ENCODE measurements at places on chromosomes 13 and 19.

- no peak for DNase-seq
These were observed 470.0 kb downstream of the TSHZ3 start for GRCh38 chr19:30879225-30879624.

- DNase-seq, result no peak
These were observed 61.4 kb downstream of the FRY start for GRCh38 chr13:32093006-32093405.

DNA sequence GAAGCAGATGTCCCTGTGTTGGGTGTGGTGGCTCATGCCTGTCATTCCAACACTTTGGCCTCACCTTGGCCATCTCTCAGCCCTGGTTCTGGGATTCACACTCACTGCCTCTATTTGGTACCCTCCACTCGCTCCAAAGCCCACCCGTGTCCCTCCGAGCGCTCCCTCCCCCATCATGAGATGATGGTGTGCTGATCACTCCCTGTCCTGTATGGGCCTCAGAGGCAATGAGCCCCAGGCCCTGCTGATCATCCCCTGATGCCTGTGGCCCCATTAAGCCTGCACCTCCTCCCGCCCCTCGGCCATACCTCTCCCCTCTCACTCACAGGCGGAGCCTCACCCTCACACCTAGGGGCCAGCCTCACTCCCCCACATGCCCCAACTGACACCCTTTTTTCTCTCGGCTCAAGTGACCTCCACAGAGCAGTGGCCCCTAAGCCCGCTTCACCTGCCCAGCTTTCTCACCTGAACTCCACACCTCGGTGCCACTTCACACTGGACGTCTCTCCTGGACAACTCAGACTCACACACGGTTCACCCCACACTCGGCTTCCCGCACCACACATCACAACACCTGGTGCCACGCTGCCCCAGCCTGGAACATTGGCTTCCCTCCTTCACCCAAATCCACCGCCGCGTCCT lies 114.5 kb downstream of the STK24 start:
- no peak for DNase-seq

GRCh38 chr19:42095814-42096230 lies 19.9 kb downstream of the ZNF574 start:
- no peak for DNase-seq

- DNase-seq, result no peak
These were observed 21.0 kb upstream of the DPP9 start for GRCh38 chr19:4744451-4745174.

GRCh38 chr13:88281841-88282240 lies 610.7 kb downstream of the SLITRK5 start:
- no peak for DNase-seq

DNA sequence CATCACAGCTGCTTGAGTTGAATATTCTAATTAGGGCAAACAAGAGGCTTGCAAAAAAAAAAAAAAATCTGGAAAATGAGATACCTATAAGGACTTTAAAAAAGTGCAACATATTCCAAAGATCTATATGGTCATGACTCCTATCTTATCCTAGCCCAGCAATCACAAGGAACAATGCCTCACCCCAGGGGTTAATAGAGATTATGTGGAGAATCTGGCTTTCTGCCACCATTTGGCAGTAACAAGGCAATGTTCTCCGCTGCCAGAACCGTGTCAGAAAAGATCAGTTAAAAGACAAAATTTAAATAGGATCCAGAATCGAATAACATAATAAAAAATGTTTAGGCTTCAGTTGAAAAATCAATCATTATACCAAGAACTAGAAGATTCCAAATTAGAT lies 1643.2 kb upstream of the PRR20A start:
- DNase-seq, result no peak

DNA sequence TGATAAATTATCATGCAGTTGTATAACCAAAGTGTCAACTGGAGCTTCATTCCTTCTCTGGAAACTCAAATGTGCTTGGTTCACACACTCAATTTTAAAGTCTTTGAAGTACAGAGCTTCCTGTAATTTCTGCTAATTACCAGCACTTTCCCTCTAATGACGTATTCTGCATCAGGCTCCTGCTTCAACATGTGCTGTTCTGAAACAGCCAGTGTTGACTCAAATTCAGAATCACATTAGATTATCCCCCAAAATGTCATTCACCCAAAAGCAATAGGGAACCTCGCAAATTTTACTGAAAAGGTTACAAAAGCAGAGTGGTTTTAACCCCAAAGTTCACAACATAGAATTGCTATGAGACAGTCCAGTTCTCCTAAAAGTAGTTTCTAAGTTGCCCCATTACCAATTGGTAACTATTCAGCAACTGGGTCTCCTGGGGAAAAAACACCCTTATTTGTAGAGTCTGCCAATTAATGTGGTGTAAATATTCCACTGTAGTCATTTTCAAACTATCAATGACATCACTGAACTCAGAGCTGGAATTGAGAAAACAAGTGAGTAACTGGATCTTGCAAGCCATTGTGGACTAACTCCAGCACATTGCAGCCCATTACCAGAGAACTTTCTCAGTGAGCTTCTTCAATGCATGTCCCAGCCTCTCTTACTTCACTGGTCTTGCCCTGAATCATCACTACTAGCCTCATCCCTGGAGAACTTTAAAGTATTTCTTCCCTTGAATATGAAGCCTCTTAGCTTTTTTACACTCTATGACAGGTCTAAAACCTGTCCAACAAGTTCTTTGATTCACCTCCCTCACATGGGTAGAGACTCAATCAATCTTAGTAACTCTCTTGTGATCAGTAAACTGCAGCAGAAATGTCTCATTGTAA lies 955.4 kb downstream of the EFNB2 start:
- no peak for DNase-seq

DNA sequence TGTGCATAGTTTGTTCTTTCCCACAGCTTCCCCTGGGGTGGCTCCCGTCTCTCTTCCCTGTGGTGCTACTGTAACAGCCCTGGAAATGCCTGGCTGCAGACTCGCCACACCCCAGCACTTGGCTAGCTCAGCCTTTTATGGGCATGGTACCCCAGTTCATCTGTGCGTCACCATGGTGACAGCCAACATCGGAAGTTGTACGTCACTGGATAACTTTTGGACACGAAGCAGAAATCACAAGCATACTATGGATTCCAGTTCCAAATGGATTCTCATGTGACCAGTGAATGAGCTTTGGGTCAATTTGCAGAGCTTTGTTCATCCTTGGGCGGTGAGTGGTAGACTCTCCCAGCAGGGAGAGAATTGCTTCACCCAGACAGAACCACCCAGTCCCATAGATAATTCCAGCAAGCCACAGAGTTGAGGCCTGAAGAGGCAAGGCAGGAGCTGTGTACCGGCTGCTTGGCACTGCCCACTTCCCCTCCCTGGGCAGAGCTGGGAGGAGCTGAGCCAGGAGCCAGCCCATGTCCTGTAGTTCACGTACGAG lies 54.4 kb downstream of the COL4A2 start:
- peak; percentile 97 for DNase-seq

- no peak for DNase-seq
These were observed 82.7 kb upstream of the PCDH8 start for GRCh38 chr13:52931131-52931530.

DNA sequence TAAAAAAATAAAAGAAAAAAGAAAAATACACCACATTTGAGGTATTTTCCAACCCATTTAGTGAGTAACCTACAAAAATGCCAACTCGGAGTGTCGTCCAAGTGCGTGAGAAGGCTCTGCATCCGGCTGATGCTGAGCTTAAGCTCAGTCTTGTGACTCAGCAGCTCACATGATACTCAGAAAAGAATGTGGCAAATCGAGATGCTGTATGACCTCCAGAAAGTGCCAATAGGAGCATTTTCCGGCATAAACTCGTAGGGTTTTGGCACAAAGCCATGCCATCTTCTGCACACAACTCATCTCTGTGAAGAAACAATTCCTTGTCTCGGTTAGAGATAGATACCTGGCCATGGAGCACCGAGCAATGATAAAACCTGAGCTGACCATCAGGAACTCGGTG lies 58.5 kb downstream of the TRPM4 start:
- no peak for DNase-seq

- DNase-seq, result no peak
These were observed 3.0 kb upstream of the CEACAM1 start for GRCh38 chr19:42531313-42531712.

GRCh38 chr13:58495668-58496067 lies 864.1 kb downstream of the PCDH17 start:
- DNase-seq, result no peak

GRCh38 chr13:80010286-80010831 lies 330.6 kb downstream of the SPRY2 start:
- DNase-seq, result no peak

DNA sequence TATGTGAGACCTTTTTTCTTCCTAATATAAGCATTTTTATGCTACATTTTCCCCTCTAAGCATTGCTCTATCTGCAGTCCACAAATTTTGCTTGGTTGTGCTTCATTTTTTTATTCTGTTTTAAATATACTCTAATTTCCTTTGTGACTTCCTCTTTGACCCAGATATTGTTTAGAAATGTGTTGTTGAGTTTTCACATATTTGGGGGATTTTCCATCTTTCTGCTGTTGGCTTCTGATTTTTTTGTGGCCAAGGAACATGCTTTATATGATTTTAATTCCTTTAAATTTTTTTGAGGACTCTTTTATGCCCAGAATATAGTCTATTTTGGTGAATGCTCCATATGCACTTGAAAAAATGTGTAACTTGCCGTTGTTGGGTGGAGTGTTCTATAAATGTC lies 22.9 kb downstream of the UBAC2 start:
- no peak for DNase-seq

DNA sequence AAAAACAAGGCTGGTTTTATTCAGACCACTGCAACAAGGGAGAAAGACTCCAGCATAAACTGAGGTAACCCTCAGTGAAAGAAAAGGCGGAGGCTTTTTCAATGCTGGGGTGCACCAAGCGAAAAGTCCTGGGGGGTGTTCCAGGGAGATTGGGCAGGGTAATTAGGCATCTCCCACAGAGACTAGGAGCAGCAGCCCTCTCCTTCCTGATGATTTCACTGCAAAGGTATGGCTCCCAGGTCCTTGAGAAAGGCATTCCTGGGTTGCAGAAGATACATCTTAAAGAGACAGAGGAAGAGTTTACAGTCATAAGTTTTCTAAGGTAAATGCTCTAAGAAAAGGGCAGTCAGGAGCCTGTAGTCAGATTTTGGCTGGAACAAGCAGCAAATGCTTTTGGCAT lies 412.0 kb downstream of the FOXO1 start:
- DNase-seq, result no peak

DNA sequence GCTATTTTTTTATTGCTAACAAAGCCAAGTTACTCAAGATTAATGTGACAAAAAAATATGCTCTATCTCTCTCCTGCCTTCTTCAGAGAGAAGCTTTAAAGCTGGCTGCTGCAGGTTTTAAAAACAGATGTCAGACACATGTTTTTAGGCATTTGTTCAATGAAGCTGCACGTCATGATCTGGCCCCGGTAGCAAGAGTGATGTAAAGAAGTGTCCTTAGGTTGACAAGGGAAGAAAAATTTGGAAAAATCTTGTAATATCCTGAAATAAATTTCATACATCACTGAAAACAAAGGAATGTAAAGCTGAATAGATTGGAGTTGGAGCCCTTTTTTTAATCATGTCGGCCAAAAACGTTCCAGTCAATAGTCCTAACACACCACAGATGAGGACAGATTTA lies 531.4 kb upstream of the NBEA start:
- DNase-seq, result no peak

DNA sequence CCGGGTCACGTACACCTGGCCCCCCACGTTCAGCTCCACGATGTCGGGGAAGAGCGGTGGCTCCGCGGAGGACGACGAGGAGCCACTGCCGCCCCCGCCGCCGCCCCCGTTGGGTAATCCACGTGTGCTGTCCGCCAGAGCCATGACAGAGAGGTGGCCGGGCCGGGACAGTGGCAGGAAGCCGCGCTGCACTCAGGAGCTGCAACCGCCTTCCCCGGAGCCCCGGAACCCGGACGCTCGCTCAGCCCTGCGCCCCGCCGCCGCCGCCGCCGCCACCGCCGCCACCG lies 257 bp downstream of the KCTD12 start:
- no peak for DNase-seq

DNA sequence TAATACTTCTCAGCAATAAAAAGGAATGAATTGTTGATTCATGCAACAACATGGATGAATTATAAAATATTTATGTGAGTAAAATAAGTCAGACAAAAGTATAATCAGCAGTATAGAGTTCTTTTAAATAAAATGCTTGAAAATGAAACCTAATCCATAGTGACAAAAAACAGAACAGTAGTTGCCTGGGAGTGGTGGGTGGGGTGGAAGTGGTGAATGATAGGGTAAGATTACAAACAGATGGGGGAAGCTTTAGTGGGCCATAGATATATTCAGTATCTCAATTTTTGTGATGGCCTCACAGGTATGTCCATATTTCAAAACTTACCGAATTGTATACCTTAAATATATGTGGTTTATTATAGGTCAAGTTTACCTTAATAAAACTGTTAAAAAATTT lies 124.9 kb upstream of the UBL3 start:
- no peak for DNase-seq

DNA sequence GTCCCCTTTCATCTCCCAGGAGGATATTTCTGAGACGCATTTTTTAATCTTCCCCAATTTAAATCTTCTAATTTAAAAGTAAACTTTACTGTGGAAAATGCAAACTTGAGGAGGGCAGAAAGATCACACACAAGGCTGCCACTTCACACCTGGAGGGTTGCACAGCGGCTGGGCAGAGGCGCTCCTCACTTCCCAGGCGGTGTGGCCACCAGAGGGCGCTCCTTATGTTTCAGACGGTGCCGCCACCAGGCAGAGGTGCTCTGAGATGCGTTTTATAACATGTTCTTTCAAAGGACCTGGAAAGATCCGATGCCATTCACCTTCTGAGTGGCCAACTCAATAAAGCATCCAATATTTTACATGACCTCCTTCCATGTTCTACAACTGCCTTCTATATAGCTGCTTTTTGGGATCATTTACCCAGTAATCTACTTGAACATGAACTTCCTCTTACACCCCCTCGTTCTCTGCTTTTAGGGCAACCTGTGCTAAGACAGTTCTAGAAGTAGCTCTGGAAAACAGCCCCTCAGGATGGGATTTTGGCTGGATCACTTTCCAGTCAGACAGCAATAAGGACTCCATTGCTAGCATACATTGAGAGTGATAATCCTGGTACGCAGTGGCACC lies 14.8 kb upstream of the MTUS2 start:
- no peak for DNase-seq

DNA sequence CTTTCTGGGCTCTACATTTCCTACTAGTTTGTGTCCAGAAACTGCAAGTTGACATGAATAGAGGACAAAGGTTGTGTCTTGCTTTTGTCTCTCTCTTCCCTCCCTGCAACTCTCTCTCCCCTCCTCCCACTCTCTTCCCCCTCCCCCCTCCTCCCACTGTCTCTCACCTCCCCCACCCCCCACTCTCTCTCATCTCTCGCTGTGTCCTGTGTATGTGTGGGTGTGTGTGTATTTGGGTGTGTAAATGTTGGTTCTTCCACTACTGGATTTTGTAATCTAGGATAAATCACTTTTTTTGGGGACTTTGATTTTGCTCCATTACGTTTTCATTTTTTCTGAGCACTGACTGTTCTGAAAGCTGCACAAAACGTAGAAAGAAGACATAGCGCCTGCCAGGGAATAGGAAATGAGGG lies 48.4 kb downstream of the AKAP11 start:
- DNase-seq, result no peak

All from brain pericyte (primary cell).